ENCODE measurements at places on chromosomes 11 and 22. TPM values are rescaled to one million over a fixed set of nuclear protein-coding genes. Genes with fewer than 3 reads are reported as not detected.

GRCh38 chr11:92911478-92911877 lies 58.0 kb upstream of the MTNR1B start:
- H3K27me3 ChIP-seq, result no peaks in the 10 kb centered on the region
- DNase-seq, result no peak
- H3K27ac ChIP-seq, result no peak overlapping the region
- H3K4me3 ChIP-seq, result no peak overlapping the region

- H3K36me3 ChIP-seq, result no peaks in the 10 kb centered on the region
- no peaks in the 10 kb centered on the region for H3K4me1 ChIP-seq
- no peak overlapping the region for H3K4me3 ChIP-seq
- no peaks in the 10 kb centered on the region for H3K27me3 ChIP-seq
These were observed 40.5 kb downstream of the GRAMD4 start for GRCh38 chr22:46660604-46661201.

- H3K4me3 ChIP-seq, result peak overlapping the region; percentile 98
- peaks cover 37% of the 10 kb centered on the region for H3K36me3 ChIP-seq
- peak overlapping the region; percentile 98 for H3K27ac ChIP-seq
- H3K4me1 ChIP-seq, result peaks cover 20% of the 10 kb centered on the region
- no peak for DNase-seq
- H3K27me3 ChIP-seq, result no peaks in the 10 kb centered on the region
These were observed 1.8 kb downstream of the MTA2 start for GRCh38 chr11:62599901-62600300.

KRTAP5-8 gene
- total RNA-seq, result 0.68 TPM
